AG04450 (cell line): ENCODE measurements at places on chromosomes 12 and 14. TPM values are rescaled to one million over a fixed set of nuclear protein-coding genes. Genes with fewer than 3 reads are reported as not detected.

The RIMKLB gene
- polyA plus RNA-seq: 15.8 and 22.0 TPM in 2 replicates

The RABGGTA gene
- polyA plus RNA-seq: 17.9 and 24.7 TPM in 2 replicates

The AMDHD1 gene
- polyA plus RNA-seq: 0.04 and 0.12 TPM in 2 replicates

The KRT82 gene
- not detected in 2 replicates for polyA plus RNA-seq

The HNF1A gene
- polyA plus RNA-seq: not detected in 2 replicates

The TRPV4 gene
- 5.2 and 6.8 TPM in 2 replicates for polyA plus RNA-seq

The MDGA2 gene
- polyA plus RNA-seq: not detected in 2 replicates

The IPO4 gene
- polyA plus RNA-seq: 15.2 and 20.9 TPM in 2 replicates

The CLEC4D gene
- not detected in 2 replicates for polyA plus RNA-seq

The FGF23 gene
- polyA plus RNA-seq: not detected in 2 replicates

The HRK gene
- polyA plus RNA-seq: not detected in 2 replicates

The GPR84 gene
- polyA plus RNA-seq: not detected in 2 replicates

The SPTLC2 gene
- 37.0 and 41.3 TPM in 2 replicates for polyA plus RNA-seq

The SERPINA9 gene
- polyA plus RNA-seq: 0.05 and 0.07 TPM in 2 replicates

The CLEC9A gene
- polyA plus RNA-seq: not detected in 2 replicates

The ACYP1 gene
- polyA plus RNA-seq: 14.3 and 18.4 TPM in 2 replicates

The KCNC2 gene
- polyA plus RNA-seq: not detected in 2 replicates
